Stimulated activated naive CD8-positive, alpha-beta T cell treated with anti-CD3 and anti-CD28 coated beads, Interleukin-15, Interleukin-2, amounts not matched to agents 100 U/mL and 50 U/mL, for 24 hours (primary cell): ENCODE measurements at places on chromosomes 6 and 20.

DNA sequence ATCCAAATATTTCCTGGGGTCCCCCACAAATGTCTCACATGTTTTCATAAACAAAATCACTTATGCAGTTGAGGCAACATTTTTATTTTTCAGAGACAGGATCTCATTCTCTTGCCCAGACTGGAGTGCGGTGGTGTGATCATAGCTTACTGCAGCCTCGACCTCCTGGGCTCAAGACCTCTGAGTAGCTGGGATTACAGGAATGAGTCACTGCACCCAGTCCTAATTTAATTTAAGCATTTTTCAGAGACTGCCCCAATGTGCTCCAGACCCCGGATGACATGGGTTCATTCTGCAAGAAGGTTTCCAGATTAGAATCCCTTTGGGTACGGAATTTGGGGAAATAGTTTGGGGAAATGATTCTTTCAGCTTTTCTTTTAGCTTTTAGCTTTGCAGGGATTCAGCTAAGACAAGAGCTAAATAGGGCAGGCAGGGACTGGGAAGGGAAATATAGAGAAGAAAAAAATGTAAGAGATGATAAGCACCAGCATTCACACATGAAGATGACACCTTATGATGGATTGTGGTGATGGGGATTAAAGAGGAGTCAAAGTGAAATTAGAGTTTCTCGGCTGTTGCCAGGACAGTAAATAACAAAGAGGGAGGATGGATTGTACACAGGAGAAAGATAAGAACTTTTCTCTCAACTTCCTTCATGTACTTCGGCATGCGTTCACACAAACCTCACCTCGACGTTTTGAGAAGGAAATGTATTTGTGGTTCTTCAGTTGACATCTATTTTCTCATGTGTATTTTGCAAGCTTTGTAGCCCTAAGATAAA lies 169.4 kb upstream of the TAB2 start:
- no peak for DNase-seq

DNA sequence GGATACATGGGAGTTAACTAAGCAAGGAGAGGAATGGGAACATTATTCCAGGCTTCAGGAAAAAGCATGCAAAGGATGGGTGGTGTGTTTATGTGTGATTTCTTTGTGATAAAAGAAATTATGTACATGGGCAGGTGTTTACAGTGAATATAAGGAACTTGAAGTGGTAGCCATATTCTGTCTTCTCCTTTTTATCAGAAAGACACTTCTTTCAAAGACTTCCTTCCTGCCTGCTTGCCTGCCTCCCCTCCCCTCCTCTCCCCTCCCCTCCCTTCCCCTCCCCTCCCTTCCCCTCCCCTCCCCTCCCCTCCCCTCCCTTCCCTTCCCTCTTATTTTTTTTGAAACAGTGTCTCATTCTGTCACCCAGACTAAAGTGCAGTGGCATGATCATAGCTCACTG lies 14.4 kb downstream of the CYB5R4 start:
- DNase-seq, result no peak

DNA sequence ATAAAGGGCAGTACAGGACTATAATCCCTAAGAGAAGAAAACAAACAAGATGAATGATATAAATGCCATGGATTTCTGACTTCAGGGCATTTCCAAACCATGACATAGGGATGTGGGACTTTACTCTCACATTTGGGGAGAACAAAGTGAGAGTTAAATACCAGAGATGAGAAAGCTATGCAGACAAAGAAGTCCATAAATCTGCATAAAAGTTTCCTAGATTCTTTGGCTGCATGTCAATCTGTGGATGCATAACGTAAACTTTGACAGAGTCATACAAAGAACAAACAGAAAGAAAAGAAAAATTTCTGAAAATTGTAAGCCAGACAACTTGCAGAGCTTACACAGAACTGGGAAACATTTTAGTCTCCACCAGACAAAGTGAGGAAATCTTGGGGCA lies 11.7 kb downstream of the EPM2A start:
- DNase-seq, result no peak

- DNase-seq, result no peak
Measured at GRCh38 chr6:106847116-106847515, 127.4 kb downstream of the CD24 start.

DNA sequence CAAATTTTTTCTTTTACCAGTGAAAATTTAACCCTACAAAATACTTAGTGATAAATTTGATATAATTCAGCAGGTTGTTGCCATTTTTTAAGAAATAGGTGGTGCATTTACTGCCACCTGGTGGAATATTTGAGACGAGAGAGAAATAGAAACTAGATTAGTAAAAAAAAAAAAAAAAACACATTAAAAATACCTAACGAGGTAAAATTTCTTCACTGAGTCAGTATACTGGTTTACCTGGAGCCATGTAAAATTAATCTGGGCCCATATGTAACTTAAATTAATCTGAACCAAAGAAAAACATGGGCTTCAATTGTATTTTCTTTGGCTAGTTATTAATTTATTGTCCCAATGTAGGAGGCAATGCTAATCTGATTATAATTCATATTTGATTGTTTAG lies 520.8 kb downstream of the EPM2A start:
- no peak for DNase-seq

DNA sequence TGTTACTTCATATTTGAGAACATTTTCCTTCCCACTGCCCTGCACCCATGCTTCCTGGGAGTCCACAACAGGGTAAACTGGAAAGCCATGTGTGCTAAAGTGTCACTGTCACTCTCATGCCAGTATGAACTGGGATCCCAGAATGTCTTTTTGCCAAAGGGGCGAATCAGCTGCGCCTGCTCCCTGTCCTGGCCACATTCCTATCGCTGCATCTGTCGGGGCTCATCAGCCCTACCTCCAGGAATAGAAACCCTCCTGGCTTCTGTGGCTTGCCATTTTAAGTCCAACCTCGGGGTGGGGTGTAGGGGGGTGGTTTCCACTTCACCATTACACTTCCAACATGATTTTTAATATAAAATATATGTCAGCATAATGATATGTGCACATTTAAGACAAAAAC lies 933 bp downstream of the KLHL31 start:
- DNase-seq, result no peak

GRCh38 chr6:5257400-5257799 lies 3.4 kb downstream of the LYRM4 start:
- DNase-seq, result no peak

DNA sequence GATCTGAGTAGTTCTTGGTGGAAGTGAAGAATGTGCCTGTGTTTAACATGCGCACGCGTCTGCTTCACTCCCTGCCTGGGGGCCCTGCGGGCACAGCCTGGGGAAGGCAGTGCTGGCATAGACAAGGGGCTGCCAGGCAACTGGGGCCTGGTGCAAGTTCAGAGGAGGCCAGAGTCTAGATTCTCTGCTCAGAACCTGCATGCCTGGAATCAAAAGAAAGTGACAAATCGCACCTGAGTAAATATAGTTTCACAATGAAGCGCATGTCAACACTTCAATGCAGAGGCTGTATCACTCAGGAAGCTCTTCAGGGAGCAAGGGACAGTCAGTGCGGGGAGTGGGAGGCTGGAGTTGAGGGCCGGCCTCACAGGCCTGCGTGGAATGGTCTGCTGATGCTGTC lies 24.2 kb upstream of the PPP1R14C start:
- DNase-seq, result no peak

GRCh38 chr6:36269834-36270705 lies at the start of gene PNPLA1:
TSS of gene PNPLA1 (plus strand) at chr6:36270060. CDS start at chr6:36270460, 400 bp downstream.
- DNase-seq, result no peak

- no peak for DNase-seq
Measured at GRCh38 chr20:9136114-9136513, 67.2 kb downstream of the PLCB4 start.

DNA sequence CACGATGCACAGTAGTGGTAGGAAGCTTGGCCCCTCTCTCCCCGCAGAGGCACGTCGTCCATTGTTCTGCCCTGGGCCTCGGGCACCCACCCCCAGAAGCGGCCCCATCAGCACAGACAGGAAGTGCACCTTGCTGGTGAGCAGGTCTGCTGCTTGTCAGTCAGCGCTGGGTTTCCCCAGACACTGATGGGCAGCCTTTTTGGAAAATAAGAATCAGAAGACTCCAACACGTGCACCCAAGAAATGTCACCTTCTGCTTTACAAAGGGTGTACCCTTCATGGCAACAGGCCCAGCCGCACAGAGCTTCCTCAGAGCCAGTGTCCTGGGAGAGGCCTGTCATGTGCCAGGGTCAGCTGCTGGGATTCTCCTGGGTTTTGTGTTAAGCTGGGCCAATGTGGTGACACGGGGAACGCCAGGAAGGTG lies 34.7 kb upstream of the IRF4 start:
- peak; percentile 57 for DNase-seq

DNA sequence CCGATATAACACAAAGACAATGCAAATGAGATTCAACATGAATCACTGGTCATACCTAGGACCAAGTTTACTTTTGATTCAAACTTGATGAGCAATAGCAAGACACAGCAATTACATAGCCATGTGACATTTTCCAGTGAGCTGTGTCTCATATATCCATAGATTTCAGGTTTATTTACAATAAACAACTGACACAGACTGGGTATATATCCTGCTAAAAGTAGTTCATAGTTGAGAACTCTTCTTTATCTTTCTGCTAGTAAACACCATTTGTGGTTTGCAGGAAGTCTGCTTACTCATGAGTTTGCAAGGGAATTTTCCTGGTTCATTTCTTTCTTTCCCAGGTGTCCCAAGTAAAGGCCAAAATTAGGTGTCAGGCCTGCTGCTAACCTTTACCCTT lies 343.4 kb downstream of the KIF16B start:
- no peak for DNase-seq

DNA sequence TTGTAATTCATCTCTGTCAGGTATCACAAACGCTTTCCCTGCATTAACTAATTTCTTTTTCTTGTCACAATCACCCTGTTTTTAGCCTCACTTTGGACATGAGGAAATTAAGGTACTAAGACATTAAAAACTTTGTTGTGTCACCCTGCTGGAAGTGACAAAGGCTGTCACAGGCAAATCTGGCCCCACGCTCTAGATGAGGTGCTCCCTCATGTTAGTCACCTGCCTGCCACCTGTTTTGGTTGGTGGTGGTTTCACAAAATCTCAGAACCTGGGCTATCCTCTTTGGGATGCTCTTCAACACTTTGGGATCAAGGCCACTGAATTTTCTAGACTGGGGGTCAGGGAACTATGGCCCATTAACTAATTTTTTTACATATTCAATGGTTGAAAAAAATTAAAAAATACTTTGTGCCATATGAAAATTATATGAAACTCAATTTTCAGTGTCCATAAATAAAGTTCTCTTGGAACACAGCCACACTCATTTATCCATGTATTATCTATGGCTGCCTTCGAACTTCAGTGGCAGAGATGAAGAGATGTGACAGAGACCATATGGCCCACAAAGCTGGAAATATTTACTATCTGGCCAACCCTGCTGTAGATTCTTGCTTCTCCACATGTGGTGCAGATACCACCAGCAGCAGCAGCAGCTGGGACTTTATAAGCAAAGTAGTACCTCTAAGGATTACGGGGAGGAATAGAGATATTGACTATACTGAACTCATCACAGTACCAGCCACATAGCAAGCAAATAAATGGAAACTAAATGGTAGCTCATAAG lies 16.1 kb upstream of the TNFAIP3 start:
- DNase-seq, result peak; percentile 32

GRCh38 chr6:7282097-7282906 lies 30.7 kb downstream of the SSR1 start:
- DNase-seq, result no peak

DNA sequence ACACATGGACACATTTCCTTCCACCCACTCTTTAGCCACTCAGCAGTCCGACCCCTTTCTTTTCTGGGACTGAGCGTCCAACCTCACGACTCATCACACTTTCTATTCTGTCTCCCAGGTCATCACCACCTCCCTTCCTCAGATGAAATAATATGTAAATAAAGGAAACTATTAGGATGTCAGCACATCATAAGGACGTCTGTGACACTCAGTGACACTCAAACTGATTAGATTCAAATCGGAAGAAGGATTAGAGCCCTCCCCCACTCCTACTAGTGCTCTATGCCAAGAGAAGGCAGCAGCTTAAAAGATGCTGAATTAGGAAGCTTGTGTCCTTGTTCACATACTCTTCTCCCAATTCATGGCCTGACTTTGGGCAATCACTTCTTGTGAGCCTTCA lies 113.6 kb downstream of the TNFRSF21 start:
- DNase-seq, result no peak

DNA sequence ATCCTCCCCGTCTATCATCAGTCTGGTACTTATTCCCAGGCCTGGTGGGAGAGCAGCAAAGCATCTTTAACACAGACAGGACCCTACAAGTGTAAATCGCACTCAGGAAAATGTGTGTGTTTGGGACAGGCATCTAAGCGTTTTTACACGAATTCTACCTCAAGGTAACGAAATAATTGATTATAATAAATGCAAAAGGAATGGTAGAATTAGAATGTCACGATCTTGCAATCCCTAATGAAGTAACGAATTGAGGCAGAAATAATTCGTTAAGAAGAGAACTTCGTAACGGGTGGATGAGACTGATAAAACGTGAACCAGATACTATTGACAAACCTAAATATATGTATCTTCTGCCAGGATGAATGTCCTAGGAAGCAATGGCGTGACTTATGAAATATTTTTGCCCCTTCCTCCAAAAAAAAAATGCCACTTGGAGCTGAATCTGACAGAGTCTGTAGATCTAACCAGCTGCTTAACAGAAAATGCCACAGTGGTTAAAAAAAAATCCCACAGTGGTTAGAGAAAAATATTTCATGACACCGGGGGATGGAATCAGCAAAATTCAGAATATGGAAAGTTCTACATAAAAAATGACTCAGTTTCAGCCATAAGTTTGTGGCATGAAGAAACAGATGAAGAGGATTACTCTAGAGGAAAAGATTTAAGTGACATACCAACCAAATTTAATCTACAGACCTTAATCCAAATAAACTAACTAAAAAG lies 68.7 kb downstream of the F13A1 start:
- DNase-seq, result no peak

DNA sequence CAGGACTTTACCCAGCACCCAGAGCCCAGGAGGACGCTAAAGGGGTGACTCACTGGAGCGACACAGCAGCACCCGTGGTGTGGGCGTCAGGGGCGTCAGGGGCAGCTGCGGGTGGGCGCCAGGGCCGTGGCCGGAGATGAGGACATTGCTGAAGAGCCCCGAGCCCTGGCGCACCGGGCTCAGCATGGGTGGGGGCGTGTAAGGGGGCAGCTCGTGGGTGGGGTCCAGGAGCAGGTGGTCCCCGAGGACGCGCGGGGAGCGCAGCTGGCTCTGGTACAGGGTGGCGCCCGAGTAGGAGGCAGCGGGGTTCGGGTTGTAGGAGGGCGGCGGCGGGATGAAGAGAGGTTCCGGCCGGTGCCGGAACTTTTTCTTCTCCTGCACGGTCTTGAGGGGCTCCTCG lies 41.6 kb upstream of the MRPS10 start:
- DNase-seq, result no peak

DNA sequence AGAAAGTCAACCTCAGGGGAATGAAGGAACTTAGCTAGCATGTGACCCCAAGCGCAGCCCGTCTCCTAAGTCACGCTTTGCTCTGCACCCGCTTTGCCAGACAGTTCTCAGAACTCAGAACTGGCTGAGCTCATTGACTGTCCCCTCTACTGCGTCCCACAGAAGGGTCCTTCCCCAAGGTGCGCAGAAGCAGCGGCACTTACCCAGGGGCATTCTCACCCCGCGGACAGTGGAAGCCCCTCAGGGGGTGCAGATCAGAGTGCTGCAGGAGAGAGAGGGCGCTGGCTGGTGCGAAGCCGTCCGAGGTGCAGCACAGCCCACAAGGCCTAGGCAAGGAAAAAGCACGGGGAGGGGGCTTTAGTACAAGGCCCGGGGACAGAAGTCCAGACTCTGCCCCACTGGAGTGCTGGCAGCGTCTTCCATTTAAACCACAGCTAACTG lies 807 bp downstream of the SNHG17 start:
- peak; percentile 17 for DNase-seq

- no peak for DNase-seq
Measured at GRCh38 chr6:164291224-164291623, 876.7 kb downstream of the QKI start.
